ENCODE measurements at places on chromosomes 1 and 21.

DNA sequence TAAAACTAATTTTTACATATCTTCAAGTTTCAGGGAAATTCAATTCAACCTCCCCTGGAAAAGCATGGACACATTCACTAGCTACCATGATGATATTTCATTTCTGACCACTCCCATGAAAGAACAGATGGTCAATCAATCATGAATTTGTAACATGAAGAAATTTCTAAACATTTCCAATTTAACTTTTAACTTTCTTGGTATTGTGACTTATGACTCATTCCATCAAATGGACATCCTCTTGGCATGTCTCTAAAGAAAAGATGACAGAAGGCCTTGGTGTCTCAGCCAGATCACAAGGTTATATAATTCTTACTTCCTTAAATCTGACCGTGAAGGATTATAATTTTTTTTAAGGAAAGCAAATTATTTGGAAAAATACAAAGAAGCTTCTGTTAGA is 10.5 kb upstream of the MCOLN3 start:
- no peak for DNase-seq

GRCh38 chr1:93651695-93652094 is 29.9 kb downstream of the BCAR3 start:
- no peak for DNase-seq

DNA sequence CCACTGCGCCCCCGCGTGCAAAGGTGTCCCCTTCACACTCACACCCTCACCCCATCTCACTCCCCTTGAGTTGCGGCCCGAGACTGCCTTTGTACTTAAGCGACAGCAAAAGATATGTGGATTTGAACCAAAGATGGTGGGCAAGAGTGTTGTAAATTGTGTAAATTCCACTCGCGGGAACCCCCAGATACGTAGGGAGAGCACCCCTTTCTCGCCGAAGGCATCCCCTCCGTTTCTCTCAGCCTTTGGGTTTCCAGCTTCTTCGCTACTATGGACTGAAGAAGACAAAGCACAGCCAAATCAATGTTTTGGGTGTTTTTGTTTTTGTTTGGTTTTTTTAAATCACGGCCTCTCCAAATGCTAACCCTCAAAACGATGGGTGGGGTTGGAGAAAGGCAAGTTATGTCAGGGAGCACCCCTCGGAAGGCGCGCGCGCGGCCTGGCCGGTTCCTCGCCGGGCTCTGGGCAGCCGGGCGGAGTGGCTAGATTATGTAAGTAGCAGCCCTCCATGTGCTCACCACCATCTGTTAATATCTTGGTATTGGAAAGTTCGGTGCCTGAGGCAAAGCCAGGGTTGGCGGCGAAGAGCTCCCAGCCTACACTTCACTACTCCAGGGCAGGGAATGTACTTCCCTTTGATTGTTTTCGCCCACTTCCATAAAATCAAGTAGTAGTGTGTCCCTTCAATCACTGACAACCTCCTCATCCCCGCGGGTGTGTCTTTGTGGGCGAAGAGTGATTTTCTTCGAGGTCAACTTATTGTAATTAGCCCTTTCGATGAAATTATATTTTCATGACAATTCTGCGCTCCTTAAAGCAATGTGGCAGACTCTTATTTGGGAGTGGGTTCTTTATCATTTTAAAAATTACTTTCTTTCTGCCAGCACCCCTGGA is 4.0 kb upstream of the PROX1 start:
- no peak for DNase-seq

- DNase-seq: no peak
Measured at GRCh38 chr1:21072721-21073120, 104.0 kb downstream of the EIF4G3 start.

GRCh38 chr1:119554183-119554582 is 47.2 kb downstream of the HSD3B1 start:
- no peak for DNase-seq

DNA sequence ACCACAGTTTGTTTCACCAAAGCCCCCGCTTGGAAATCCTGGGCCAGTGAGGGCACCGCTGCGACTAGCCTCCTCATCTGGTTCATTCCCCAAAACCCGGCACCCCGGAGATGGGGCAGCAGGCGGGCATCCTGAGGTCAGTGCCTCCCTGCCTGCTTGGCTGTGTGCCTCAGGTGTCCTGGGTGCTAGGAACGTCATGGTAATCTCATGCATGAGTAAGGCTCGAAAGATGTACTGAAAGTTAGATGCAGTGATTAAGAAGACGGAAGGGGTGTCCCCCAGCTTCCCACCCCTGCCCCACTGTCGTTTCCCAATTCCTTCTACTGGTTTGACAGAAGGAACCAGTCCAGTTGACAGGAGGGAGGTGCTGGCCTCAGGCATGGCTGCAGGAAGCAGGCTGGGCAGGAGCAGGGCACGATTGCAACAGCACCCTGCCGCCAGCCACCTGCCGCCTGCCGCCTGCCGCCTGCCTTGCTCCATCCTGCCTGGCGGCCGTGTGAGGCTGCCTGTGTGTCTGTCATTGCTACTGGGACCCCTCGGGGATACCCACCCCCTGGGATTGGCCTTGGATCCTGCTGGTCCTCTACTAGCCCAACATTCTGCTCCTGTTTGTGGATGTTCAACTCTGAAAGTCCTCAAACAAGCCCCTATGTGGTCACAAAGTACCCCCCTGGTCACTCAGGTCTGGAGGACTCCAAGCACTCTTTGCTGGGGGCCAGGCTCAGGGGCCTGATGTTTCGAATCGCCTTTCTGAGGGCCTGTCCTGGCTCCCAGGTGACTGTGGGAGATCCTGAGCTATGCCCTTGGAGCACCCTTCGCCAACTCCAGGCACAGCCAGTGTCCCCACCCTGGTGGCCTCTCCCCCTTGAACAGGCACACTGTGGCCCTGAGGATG is 73.0 kb upstream of the IFFO2 start:
- no peak for DNase-seq

DNA sequence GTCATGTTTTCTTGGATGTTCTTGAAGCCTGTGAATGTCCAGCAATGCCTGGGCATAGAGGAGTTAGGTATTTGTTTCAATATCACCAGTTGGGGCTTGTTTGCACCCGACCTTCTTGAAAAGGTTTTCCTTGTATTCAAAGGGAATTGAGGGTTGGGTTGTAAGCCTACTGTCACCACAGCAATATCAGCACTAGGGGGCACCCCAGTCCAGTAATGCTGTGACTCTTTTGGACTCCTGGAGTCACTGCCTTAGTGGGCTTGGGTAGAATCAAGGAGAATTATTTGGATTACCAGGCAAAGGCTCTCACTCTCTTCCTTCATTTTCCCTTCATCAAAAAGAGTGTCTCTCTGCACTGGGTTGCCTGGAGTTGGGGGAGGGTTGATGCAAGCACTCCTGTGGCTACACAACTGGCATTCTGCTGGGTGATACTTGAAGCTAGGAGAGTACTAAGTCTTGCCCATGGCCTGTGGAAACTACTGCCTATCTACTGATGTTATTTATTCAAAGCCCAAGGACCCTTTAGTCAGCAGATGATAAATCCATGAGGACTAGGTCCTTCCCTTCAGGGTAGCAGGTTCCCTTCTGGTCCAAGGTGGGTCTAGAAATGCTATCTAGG is 34.5 kb downstream of the OR10R2 start:
- DNase-seq: no peak

GRCh38 chr1:116127848-116128540 is 16.8 kb downstream of the MAB21L3 start:
- DNase-seq: no peak

- DNase-seq: no peak
Measured at GRCh38 chr1:107010582-107010981, 45.9 kb upstream of the PRMT6 start.

- DNase-seq: no peak
Measured at GRCh38 chr1:37362594-37363385, 111.6 kb upstream of the ZC3H12A start.

- no peak for DNase-seq
Measured at GRCh38 chr1:2238361-2239012, 10.4 kb downstream of the SKI start.

GRCh38 chr1:89602871-89603404 is 30.0 kb upstream of the LRRC8C start:
- no peak for DNase-seq

GRCh38 chr1:31714442-31715086 is 10.7 kb upstream of the COL16A1 start:
- DNase-seq: no peak

DNA sequence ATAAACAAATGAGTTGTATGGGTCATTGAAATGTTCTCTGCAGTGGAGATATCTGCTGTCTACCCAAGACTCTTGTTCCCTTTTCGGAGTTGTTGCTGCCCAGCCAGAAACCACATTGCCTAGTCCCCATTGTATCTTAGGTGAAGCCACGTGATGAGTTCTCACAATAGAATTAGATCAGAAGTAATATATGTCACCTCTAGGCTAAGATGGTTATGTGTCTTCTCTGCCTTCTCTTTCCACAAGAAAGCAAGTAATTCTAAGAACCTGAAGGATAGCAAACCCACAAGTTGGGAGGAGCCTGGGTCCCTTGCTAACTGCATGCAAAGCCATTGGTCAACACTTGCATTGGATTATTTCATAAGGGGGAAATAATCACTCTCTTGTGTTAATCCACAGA is 76.6 kb downstream of the ADCY10 start:
- DNase-seq: no peak

DNA sequence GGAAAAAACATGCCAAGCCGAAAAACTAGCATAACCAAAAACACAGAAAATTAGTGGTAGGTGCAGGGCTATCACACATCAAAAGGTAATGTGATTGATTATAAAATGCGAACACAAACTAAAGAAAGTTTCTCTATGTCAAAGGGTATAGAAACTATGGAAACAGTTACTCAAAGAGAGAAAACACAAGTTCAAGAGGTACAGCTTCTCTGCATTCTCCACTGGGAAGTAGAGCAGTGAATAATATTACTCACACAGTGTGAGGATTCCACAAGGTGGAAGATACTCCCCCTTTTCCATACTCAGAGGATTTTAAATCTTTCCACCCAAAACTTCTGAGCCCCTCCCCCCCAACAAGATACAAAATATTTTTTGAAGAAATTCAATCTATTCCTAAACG is 18.6 kb downstream of the AKT3 start:
- no peak for DNase-seq

GRCh38 chr21:42307106-42307505 is 8.1 kb downstream of the TFF3 start:
- DNase-seq: no peak

DNA sequence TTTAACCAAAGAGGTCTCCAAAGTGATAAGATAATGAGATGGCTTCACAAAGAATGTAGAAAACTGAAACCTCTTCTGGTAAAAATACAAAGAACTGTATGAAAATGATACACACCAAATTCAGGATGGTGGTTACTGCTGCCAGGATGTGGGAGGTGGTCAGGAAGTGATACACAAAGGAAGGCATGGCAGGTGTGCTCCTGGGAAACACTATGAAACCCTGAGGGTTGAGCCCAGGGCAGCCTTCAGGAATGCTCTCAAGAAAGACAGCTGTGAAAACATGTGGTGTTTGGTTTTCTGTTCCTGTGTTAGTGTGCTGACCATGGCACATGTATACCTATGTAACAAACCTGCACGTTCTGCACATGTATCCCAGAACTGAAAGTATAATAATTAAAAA is 109.3 kb downstream of the NTNG1 start:
- DNase-seq: no peak

GRCh38 chr1:51423073-51423821 is 92.9 kb upstream of the TTC39A start:
- DNase-seq: no peak

DNA sequence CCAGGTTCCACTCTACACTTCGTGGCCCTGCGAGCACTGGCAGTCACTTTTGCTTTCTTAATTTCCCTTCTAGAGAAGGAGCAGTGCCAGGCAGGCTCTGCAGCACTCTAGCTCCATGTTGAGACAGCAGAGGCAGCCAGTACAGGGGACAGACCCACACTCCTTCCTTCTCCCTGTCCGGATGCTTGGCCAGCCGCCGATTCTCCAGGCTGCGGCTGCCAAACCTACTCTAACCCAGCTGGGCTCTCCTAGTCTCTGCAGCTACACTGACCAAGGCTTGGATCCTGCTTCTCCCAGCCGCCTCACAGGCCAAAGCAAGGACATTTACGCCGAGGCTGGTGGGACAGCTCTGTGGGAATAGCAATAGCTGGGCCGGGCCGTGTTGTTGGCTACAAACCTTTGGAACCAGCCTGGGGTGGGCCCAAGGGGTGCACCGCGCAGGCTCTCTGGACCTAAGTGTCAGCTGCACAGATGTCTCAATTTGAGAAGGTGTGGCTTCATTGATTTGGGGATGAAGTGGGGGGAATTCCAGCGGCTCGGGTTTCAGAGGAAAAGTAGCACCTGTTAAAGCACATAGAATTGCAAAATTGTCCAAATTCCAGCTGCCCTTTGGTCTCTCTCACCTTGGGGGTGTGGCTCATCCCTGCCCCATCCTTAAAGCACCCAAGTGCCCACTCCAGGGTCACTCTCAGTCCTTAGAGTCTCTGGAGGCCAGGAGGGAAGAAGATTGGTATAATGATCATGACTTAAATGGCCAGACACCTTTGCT is 3.2 kb downstream of the BARHL2 start:
- DNase-seq: peak; percentile 4

Measured in stimulated activated naive CD4-positive, alpha-beta T cell (primary cell).